ENCODE measurements at places on chromosomes 1 and 21.

- H3K4me3 ChIP-seq = no peak overlapping the region
- H3K27ac ChIP-seq = peak overlapping the region; percentile 11
- DNase-seq = peak; percentile 77
- no peaks in the 10 kb centered on the region for H3K27me3 ChIP-seq
These were observed 39.8 kb downstream of the SNAP47 start for GRCh38 chr1:227774821-227775661.

DNA sequence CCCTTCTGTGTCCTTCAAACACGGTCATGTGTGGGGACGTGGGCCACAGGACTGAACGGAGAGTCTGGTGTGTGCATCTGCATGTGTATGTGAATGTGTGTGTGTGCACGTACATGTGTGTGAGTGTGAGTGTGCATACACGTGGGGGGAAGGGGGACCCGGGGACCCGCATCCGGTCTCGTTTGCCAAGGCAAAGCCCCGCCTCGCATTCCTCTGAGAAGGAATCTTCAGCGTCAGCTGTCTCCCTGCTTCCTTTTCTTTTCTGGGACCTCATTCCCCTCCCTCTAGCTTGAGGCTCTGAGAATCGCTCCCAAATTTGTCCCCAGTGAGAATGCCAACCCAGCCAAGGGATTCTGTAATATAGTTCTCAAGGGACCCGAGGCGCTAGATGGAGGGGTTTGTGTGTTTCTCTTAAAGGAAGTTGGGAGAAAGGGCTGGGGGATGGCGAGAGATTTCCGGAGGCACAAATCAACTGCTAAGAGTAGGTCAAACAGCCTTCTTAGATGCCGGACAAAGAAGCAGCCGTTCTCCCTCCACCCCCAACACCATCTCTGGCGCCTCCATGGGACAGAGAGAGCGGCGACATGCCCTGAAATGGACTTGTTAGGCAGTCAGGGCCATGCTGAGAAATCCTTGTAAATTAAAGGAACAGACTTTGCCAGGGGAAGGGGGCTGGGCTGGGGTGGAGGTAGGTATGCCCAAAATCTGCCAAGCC, 6.6 kb downstream of the IFFO2 start:
- no peaks in the 10 kb centered on the region for H3K27me3 ChIP-seq
- H3K27ac ChIP-seq = peak overlapping the region; percentile 93
- peak overlapping the region; percentile 20 for H3K4me3 ChIP-seq
- H3K36me3 ChIP-seq = peaks cover 5% of the 10 kb centered on the region

- H3K36me3 ChIP-seq = no peaks in the 10 kb centered on the region
- DNase-seq = no peak
- H3K4me1 ChIP-seq = no peaks in the 10 kb centered on the region
- no peak overlapping the region for H3K27ac ChIP-seq
These were observed 15.9 kb downstream of the KAZN start for GRCh38 chr1:14614341-14614740.

DNA sequence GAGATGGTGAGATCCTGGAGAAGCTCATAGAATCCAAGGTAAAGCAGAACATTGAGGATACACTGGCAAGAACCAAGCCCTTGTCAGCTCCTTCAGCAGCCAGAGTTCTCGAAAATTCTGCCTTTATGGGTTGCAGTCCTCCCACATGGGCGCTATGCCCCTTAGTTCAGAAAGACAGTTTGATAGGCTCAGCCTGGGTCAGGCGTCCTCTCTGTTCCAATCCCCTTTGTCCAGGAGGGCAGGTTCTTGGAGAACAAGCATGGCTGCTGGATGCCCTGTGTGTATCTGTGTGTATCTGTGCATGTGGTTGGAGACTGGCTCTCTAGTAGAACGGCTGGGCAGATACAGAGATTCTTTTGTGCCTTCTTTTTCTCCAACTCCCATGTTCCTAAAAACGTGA, 8.0 kb upstream of the NBL1 start:
- H3K4me3 ChIP-seq = no peak overlapping the region
- no peak overlapping the region for H3K27ac ChIP-seq
- peaks cover 8% of the 10 kb centered on the region for H3K4me1 ChIP-seq

DNA sequence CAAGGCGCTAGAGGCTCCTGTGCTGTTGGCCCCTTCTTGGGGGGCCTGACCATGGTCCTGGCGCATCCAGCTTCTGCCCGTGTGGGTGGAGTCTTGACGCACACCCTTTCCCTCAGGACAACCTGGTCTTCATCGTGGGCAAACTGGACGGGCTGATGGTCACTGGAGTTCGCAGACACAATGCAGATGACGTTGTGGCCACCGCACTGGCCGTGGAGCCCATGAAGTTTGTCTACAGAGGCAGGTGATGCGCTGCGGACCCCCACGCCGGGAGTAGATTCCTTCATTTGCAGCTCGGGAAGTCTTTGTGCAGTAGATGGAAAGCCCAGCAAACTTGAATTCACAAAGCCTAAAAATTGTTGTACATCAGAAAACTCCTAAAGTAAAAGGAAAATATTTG, 58.1 kb downstream of the S100B start:
- no peak overlapping the region for H3K27ac ChIP-seq
- H3K36me3 ChIP-seq = peaks cover 75% of the 10 kb centered on the region
- no peak for DNase-seq

GRCh38 chr1:241412646-241413045, 55.6 kb upstream of the RGS7 start:
- no peaks in the 10 kb centered on the region for H3K36me3 ChIP-seq
- no peaks in the 10 kb centered on the region for H3K27me3 ChIP-seq
- H3K27ac ChIP-seq = no peak overlapping the region
- no peaks in the 10 kb centered on the region for H3K4me1 ChIP-seq
- no peak for DNase-seq
- H3K4me3 ChIP-seq = no peak overlapping the region

GRCh38 chr1:181531441-181531840, 48.1 kb downstream of the CACNA1E start:
- H3K4me1 ChIP-seq = no peaks in the 10 kb centered on the region
- no peak for DNase-seq
- H3K27me3 ChIP-seq = no peaks in the 10 kb centered on the region

DNA sequence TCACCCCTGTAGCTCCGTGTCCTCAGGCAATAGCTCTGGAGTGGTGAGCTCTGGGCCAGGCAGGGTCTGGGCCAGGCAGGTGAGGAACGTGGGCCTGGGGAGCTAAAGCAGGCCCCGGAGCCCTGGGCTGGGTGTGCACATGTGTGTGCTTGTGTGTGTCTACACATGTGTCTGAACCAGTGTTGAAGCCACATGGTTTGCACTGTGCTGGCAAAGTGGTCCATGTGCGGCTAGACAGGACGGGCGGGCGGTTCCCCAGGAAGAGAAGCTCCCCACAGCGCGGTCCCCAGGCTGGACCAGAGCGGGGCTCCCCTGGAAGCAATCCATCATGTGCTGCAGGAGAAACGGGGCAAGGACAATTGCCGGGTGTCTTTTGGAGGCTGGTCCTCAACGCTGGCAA, 84.2 kb downstream of the PRDM16 start:
- peaks cover 8% of the 10 kb centered on the region for H3K27me3 ChIP-seq
- H3K4me1 ChIP-seq = peaks cover 58% of the 10 kb centered on the region
- no peak overlapping the region for H3K4me3 ChIP-seq
- no peak overlapping the region for H3K27ac ChIP-seq

GRCh38 chr21:33042812-33043211, 17.1 kb downstream of the OLIG2 start:
- no peak for DNase-seq
- H3K4me3 ChIP-seq = no peak overlapping the region
- peaks cover 4% of the 10 kb centered on the region for H3K4me1 ChIP-seq
- peaks cover 24% of the 10 kb centered on the region for H3K27me3 ChIP-seq
- H3K27ac ChIP-seq = no peak overlapping the region

GRCh38 chr1:153336650-153337049, 12.0 kb downstream of the PGLYRP4 start:
- H3K27ac ChIP-seq = no peak overlapping the region
- H3K27me3 ChIP-seq = no peaks in the 10 kb centered on the region
- no peaks in the 10 kb centered on the region for H3K36me3 ChIP-seq
- no peak overlapping the region for H3K4me3 ChIP-seq
- no peaks in the 10 kb centered on the region for H3K4me1 ChIP-seq
- DNase-seq = no peak

GRCh38 chr1:179329862-179330261, 35.9 kb upstream of the AXDND1 start:
- H3K4me3 ChIP-seq = no peak overlapping the region
- H3K27me3 ChIP-seq = no peaks in the 10 kb centered on the region
- no peaks in the 10 kb centered on the region for H3K36me3 ChIP-seq
- no peaks in the 10 kb centered on the region for H3K4me1 ChIP-seq
- H3K27ac ChIP-seq = no peak overlapping the region

DNA sequence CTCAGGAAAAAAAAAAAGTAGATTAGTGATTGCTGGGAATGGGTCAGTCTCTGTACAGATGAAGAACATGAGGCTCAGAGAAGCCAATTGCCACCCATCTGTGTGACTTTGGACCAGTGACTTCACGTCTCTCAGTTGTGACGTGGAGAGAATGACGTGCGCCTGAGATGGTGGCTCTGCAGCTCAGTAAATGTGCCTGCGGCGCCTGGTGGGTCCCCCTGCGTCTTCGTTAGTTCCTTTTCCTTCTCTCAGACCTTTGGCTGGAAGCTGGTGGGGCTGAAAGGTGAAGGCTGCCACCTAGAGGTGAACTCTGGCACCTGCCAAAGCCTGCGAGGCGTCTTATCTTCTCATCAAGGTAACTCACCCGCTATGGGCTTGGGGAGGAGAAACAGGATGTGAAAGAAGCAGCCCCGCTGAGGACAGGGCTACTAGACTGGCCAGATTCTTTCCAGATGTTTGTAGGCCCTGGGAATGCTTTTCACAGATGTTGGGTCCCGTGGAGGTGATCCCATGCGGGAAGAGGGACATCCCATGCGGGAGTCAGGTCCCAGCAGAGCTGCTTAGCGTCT, 8.7 kb upstream of the E2F2 start:
- H3K4me3 ChIP-seq = peak overlapping the region; percentile 4
- peak; percentile 96 for DNase-seq
- peaks cover 11% of the 10 kb centered on the region for H3K4me1 ChIP-seq
- H3K27me3 ChIP-seq = no peaks in the 10 kb centered on the region
- no peak overlapping the region for H3K27ac ChIP-seq
- no peaks in the 10 kb centered on the region for H3K36me3 ChIP-seq

GRCh38 chr21:29763674-29764073, 176.1 kb downstream of the GRIK1 start:
- H3K4me3 ChIP-seq = no peak overlapping the region
- no peak overlapping the region for H3K27ac ChIP-seq
- DNase-seq = no peak
- H3K36me3 ChIP-seq = no peaks in the 10 kb centered on the region
- H3K4me1 ChIP-seq = no peaks in the 10 kb centered on the region

DNA sequence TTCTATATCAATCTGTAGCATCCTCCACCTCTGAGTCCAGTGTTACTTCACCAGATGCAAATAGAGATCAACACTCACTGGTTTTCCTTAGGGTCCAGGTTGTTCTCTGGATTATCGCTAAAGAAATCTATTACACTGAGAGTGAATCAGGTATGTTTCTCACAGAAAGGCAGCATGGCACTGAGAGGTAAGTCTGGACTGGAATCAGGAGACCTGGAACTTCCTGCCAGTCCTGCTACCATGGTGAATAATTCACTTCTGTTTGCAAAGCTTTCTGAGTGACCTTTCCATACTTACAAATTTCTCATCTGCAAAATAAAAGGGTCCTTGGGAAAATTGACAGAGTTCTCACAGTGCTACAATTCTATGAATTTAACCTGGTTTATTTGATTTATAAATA, 1583.3 kb downstream of the MRPL39 start:
- no peaks in the 10 kb centered on the region for H3K36me3 ChIP-seq
- no peaks in the 10 kb centered on the region for H3K27me3 ChIP-seq
- DNase-seq = no peak
- no peaks in the 10 kb centered on the region for H3K4me1 ChIP-seq
- H3K4me3 ChIP-seq = no peak overlapping the region
- no peak overlapping the region for H3K27ac ChIP-seq

GRCh38 chr1:220189750-220190347, 82.4 kb downstream of the RAB3GAP2 start:
- no peaks in the 10 kb centered on the region for H3K27me3 ChIP-seq
- H3K27ac ChIP-seq = no peak overlapping the region
- no peaks in the 10 kb centered on the region for H3K4me1 ChIP-seq
- no peak overlapping the region for H3K4me3 ChIP-seq

GRCh38 chr1:216815260-216816131, 92.3 kb upstream of the ESRRG start:
- peak overlapping the region; percentile 4 for H3K4me3 ChIP-seq
- no peaks in the 10 kb centered on the region for H3K36me3 ChIP-seq
- DNase-seq = peak; percentile 77
- no peaks in the 10 kb centered on the region for H3K27me3 ChIP-seq
- peaks cover 6% of the 10 kb centered on the region for H3K4me1 ChIP-seq
- no peak overlapping the region for H3K27ac ChIP-seq

DNA sequence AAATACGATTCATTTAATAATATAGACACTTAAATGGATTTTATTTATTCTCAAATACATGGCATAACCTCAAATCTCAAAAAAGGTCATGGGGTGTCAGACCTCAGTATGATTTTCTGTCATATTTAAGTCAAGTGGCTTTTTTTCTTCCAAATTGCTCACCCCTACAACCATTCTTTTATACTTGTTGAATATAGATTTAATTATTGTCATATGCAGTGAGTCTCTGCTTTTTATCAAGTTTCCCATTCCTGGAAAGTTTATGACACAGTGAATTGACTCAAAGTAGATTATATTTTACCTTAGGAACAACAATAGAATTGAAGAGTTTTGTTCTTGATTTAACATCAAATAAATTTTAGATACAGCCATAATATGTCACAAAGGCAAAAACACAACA, 59.5 kb upstream of the IRF2BP2 start:
- H3K4me1 ChIP-seq = no peaks in the 10 kb centered on the region
- no peaks in the 10 kb centered on the region for H3K36me3 ChIP-seq
- H3K27me3 ChIP-seq = no peaks in the 10 kb centered on the region
- H3K4me3 ChIP-seq = no peak overlapping the region

GRCh38 chr1:51736702-51737101, 119.8 kb downstream of the OSBPL9 start:
- no peak overlapping the region for H3K4me3 ChIP-seq
- H3K27ac ChIP-seq = no peak overlapping the region
- H3K36me3 ChIP-seq = no peaks in the 10 kb centered on the region

GRCh38 chr1:14668538-14668937, 70.1 kb downstream of the KAZN start:
- H3K27me3 ChIP-seq = no peaks in the 10 kb centered on the region
- H3K27ac ChIP-seq = no peak overlapping the region
- peaks cover 15% of the 10 kb centered on the region for H3K4me1 ChIP-seq
- no peak for DNase-seq

DNA sequence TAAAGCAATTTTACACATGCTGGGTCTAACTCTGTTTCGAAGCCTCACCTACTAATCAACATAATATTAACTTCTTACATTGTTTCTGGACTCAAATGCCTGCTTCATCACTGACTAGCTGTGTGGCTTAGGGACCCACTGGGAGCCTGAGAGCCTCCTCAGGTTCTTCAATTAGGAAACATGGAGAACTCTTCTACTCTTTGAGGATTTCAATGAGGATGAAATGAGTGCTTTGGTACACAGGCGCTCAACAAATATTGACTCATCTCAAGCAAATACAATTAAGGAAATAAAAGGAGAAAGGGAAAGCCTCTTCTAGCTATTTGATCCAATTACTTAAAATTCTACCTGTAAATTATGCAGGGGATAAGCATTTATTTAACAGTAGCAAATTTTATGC, 84.4 kb upstream of the JAK1 start:
- H3K27ac ChIP-seq = no peak overlapping the region
- no peak overlapping the region for H3K4me3 ChIP-seq
- no peak for DNase-seq
- peaks cover 4% of the 10 kb centered on the region for H3K36me3 ChIP-seq
- no peaks in the 10 kb centered on the region for H3K4me1 ChIP-seq

Measured in spinal cord (tissue), 10 donors.